ENCODE measurements at places on chromosomes 7 and 10. TPM values are rescaled to one million over a fixed set of nuclear protein-coding genes. Genes with fewer than 3 reads are reported as not detected.

The DPP6 gene
- 1.6 TPM for total RNA-seq

The NACAD gene
- total RNA-seq, result 2.3 TPM

The CPVL gene
- total RNA-seq, result 31.9 TPM

The NPC1L1 gene
- total RNA-seq, result 0.17 TPM

The CRPPA gene
- 2.9 TPM for total RNA-seq

The PRKAR2B gene
- 7.9 TPM for total RNA-seq

The EXOC4 gene
- total RNA-seq, result 73.5 TPM

The TRIP6 gene
- total RNA-seq, result 65.3 TPM

The NCOA4 gene
- 187 TPM for total RNA-seq

The EMX2 gene
- total RNA-seq, result not detected

The POM121L12 gene
- not detected for total RNA-seq

The EBLN1 gene
- not detected for total RNA-seq

The INHBA gene
- 70.2 TPM for total RNA-seq

The GNGT1 gene
- not detected for total RNA-seq

The STX1A gene
- 6.3 TPM for total RNA-seq

The CBLL1 gene
- total RNA-seq, result 22.8 TPM

The AQP1 gene
- 1,132 TPM for total RNA-seq

The ZNF503 gene
- total RNA-seq, result 36.2 TPM

The PYROXD2 gene
- 13.0 TPM for total RNA-seq
